ENCODE measurements at places on chromosomes 2 and 18.
A peak's percentile ranks its signal among the peaks of the same experiment; 100 is the strongest.

DNA sequence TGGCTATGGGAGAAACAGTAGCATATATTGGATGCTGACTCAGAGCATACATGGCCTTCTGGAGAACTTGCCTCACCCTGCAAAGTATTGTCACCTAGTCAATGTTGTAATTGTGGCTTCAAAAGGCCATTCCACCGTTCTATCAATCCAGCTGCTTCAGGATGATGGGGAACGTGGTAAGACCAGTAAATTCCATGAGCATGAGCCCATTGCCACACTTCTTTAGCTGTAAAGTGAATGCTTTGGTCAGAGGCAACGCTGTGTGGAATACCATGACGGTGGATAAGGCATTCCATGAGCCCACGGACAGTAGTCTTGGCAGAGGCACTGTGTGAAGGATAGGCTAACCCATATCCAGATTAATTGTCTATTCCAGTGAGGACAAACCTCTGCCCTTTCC is 1300.1 kb upstream of the ACVR2A start:
- no peak for DNase-seq

DNA sequence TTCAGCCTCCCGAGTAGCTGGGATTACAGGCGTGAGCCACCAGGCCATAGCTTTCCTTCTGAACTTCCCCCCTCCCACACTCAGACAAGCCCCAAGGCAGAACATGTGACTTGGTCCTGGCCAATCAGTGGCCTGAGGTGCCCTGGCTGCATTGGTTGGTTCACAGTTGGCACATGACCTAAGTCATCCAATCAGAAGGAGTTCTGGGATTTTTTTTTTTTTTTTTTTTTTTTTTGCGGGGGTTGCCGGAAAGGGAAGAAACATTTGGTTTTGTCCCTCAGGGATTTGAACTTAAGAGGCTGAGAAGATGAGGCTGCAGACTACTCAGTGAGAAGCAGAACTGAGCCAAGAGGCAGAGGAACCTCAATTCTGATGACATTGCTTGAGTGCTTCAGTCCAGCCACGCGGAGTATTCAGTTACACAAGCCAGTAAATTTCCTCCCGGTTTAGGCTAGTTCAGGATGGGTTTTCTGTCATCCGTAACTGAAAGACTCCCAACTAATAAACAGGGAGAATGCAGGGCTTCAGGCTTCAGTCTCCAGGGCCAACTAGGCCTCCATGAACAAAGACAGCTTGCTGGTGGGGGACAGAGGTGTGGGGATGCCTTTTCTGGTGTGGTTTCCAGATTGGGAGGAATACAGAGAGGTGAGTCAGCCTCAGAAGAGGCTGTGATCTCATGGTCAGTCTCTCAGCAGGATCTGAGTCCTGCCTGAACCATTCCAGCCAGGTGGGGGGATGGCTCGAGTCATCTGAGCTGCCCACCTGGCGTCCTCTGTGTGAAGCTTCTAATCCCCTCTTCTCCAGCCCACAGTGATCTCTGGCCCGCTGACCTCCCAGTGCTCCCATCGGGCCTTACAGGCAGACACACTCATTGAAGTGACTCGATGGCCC is 9.2 kb downstream of the PTMA start:
- no peak for DNase-seq

DNA sequence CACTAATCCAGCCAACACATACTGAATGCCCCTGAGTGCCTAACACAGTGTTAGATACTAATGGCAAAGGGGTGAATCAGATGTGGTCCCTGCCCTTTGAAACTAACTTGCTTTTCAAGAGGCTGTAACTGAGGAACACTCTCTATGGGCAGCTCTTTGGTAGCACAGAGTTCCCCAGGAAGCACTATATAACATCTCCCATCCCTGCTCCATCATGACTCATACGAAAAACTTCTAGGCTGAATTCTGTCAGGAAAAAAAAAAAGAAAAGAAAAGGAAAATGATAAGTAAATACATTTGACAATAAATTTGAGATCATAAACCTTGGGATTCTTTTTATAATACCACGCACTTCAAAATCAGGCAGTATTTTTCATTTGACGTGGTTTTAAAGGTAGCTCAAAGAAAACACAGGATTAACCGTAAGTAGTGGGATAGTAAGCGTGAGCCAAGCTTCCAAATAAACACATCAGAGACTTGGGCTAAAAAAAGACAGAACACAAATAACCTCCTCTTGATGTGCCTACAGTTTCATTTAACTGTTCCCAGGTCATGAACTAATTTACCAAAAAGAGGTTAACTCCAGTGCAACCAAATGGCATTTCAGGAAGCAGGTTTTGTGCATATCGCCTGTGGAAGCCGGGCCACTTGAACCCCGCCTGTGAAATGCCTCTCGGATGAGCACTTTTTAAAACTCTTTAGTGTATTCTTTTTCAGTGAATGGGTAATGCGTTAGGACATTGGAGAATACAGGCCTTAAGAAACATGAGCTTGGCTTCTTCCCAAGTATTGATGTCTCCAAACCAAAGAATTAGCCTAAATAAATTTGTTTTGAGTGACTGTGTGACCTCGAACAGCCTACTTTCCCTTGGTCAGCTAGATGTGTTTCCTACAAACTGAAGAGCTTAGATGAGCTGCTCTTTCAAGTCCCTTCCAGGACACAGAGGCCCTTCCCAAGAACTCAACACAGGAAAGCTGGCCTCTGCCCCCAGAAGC is 42.0 kb downstream of the RDH14 start:
- DNase-seq, result no peak

GRCh38 chr2:205025580-205026240 is 480.4 kb downstream of the PARD3B start:
- DNase-seq, result no peak

DNA sequence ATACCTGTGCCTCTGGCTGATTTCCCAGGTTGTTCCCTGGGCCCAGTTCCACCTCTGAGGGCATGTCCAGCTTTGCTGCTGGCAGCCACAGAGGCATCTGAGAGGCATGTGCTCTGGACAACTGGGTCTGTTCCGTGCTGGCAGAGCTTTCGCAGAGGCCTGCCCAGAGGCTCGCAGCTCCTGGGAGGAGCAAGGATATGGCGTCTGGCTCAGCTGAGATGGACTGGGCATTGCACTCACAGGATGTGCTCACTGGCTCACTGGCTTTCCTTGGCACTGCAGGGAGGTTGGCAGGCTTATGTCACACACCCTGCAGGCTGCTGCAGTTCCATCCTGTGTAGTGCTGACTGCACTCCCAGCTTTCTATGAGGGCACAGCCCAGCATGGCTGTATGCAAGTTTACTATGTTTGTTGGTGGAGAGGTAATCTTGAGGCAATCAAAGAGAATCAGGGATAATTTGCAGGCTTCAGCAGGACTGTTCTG is 172.3 kb downstream of the PRKCE start:
- peak; percentile 20 for DNase-seq

- no peak for DNase-seq
Measured at GRCh38 chr2:179302764-179303571, 38.3 kb upstream of the SESTD1 start.

DNA sequence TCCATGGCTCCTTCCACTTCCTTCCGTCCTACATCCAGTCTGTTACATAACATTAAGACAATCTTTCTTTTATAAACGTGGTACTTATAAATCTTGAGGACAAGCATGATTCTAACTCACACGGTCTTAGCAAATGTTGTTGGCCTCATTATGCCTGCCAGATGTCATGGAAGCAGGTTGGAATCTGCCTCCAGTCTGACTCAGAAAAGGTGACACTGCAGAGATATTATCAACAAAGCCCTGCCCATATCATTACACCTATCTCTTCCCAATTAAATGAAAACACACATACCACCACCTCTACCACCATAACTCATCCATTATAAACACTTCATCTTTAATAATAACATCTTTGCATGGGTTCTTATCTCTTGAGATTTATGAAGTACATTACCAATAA is 334.7 kb upstream of the CHAC2 start:
- no peak for DNase-seq

DNA sequence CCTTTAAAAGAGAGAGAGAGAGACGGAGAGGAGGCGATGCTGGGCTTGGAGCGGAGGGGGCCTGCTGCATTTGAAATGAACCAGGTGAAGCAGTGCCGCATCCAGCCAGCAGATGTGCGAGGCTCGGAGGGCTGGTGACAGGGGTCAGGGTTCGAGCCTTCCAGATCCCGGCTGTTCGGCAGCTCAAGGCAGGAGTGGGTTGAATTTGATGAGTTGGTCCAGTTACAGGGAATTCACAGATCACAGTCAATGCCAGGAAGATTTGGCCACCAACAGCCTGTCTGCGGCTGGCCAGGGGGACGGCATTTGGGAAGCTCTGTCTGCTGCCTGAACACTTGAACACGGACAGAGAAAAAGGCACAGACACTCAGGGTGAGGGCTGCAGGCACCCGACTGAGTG is 48.6 kb downstream of the PTGR3 start:
- no peak for DNase-seq

Measured in hypothalamus (tissue), 51 donors.